Endothelial cell of umbilical vein (primary cell): ENCODE measurements at places on chromosomes 1 and 21. TPM values are rescaled to one million over a fixed set of nuclear protein-coding genes. Genes with fewer than 3 reads are reported as not detected.

ADGRL4 gene
- polyA plus RNA-seq = 120 and 140 TPM in 2 replicates

MYOM3 gene
- 0.06 and 0.11 TPM in 2 replicates for polyA plus RNA-seq

PDZK1 gene
- polyA plus RNA-seq = 0.03 and 0.11 TPM in 2 replicates

SLC30A10 gene
- polyA plus RNA-seq = not detected in 2 replicates

LCE6A gene
- not detected in 2 replicates for polyA plus RNA-seq

TSPEAR gene
- 0.01 TPM in 1 of 2 replicates, not detected in the other for polyA plus RNA-seq

FAM72C gene
- polyA plus RNA-seq = 0.67 and 0.70 TPM in 2 replicates

NUP210L gene
- polyA plus RNA-seq = 0.01 TPM in 1 of 2 replicates, not detected in the other

AHCYL1 gene
- polyA plus RNA-seq = 41.6 and 49.2 TPM in 2 replicates

CYP4A22 gene
- not detected in 2 replicates for polyA plus RNA-seq

KRTAP13-2 gene
- polyA plus RNA-seq = not detected in 2 replicates

HFM1 gene
- not detected in 2 replicates for polyA plus RNA-seq

AIRE gene
- polyA plus RNA-seq = 0.04 and 0.05 TPM in 2 replicates

RGS2 gene
- 4.4 and 6.1 TPM in 2 replicates for polyA plus RNA-seq

HOOK1 gene
- not detected in 2 replicates for polyA plus RNA-seq

DNAJC6 gene
- polyA plus RNA-seq = 1.9 and 2.3 TPM in 2 replicates

ZYG11B gene
- 7.3 and 8.2 TPM in 2 replicates for polyA plus RNA-seq

RNF2 gene
- polyA plus RNA-seq = 10.3 and 13.6 TPM in 2 replicates

EYA3 gene
- polyA plus RNA-seq = 12.7 TPM in 2 replicates

PRKAA2 gene
- 0.22 and 0.32 TPM in 2 replicates for polyA plus RNA-seq

SLAMF6 gene
- polyA plus RNA-seq = not detected in 2 replicates

RXFP4 gene
- polyA plus RNA-seq = not detected in 2 replicates

MYCL gene
- 1.3 and 1.5 TPM in 2 replicates for polyA plus RNA-seq

C8A gene
- not detected in 2 replicates for polyA plus RNA-seq

MSH4 gene
- 0.01 TPM in 1 of 2 replicates, not detected in the other for polyA plus RNA-seq

CYP4A11 gene
- not detected in 2 replicates for polyA plus RNA-seq

DNASE2B gene
- not detected in 2 replicates for polyA plus RNA-seq

PCP4L1 gene
- not detected in 2 replicates for polyA plus RNA-seq

SYNC gene
- 2.5 and 3.5 TPM in 2 replicates for polyA plus RNA-seq

LTN1 gene
- polyA plus RNA-seq = 2.9 and 3.8 TPM in 2 replicates

TCHH gene
- not detected in 2 replicates for polyA plus RNA-seq

CFHR1 gene
- polyA plus RNA-seq = 0.11 and 0.13 TPM in 2 replicates

CLDN19 gene
- not detected in 2 replicates for polyA plus RNA-seq

VHLL gene
- polyA plus RNA-seq = not detected in 2 replicates

CYP4Z1 gene
- 0.03 TPM in 1 of 2 replicates, not detected in the other for polyA plus RNA-seq

MROH9 gene
- not detected in 2 replicates for polyA plus RNA-seq

S100A1 gene
- not detected in 2 replicates for polyA plus RNA-seq
